Activated CD4-positive, alpha-beta T cell treated with anti-CD3 and anti-CD28 coated beads for 24 hours (primary cell): ENCODE measurements at places on chromosomes 5 and 9.

GRCh38 chr5:145198525-145199260 lies 636.4 kb downstream of the PRELID2 start:
- no peak for DNase-seq

DNA sequence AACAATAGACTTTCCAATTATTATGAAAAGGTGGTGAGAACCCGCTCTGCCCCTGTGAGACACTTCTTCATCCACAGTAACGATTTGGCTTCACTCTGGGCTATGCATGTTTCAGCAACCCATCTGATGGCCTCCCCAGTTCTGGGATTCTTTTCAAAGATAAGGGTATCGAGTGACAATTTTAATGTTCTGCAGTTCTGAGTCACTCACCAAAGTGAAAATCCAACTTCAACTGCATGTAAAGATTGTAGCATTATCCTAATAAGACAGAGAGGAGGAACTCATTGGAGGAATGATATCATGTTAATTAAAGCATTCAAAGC lies 1078.3 kb upstream of the SEMA6A start:
- DNase-seq, result no peak

DNA sequence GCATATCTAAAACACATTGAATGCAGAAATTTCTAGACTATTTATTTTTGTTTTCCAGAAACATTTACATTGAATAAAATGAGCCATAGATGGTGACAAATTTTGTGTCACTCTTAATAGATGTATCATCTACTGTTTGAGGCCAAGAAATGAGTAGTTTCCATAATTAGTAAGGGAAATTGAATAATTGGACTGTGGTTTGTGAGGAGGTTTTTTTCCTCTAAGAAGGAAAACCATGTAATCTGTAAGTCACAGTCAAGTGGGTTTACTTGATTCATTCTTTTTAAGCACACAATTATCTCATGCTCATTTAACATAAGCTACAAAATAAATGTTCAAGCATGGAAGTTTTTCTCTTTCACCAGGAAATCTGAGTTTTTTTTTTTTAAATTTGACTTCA lies 876.4 kb downstream of the NR2F1-AS1 start:
- no peak for DNase-seq

- no peak for DNase-seq
Observed at GRCh38 chr9:122217640-122218039, 11.1 kb downstream of the LHX6 start.

- no peak for DNase-seq
Observed at GRCh38 chr5:66100851-66101250, 43.2 kb upstream of the SREK1 start.

GRCh38 chr9:4740388-4740637 lies 689 bp downstream of the AK3 start:
- no peak for DNase-seq

DNA sequence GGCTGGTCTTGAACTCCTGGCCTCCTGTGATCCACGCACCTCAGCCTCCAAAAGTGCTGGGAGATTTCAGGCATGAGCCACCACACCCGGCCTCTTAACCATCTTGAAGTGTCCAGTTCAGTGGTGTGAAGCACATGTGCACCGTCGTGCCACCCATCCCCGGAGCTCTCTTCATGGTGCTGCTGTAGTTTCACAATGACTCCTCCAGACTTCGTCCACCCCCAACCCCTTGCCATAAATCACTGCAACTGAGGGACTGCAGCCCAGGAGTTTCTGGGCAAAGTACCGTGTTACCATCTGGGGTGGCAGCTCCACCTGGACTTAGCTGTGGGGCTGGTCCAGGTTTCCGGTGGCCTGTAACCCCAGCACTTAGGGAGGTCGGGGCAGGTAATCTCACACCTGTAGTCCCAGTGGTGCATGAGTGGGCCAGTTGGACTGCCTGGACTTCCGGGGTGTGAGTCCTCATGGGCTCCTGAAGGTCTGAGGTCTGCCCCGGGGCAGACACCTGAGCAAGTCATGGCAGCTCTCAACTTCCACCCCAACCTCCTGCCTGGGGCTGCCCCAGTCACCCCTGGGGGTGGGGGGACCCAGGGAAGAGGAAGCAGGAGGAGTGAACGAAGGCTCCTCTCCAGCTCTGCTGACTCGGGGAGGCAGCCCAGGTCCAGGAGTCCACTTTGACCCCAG lies 6.6 kb upstream of the N4BP3 start:
- no peak for DNase-seq

DNA sequence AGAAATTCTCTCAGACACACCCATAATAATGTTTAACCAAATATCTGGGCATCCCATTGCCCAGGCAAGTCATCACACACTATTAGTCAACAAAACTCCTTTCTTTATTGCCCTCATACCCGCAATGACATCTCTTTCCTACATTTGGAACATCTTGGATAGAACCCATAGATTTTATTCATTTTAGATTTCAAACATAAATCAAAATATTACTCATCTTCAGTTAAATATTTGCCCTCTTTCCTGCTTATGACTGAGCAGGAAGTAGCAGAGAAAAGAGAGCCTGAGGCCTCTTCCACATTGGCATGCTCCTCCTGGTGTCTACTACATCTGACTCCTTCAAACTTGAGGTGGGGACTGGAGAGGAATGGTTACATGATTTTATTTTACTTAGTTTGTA lies 592.0 kb downstream of the CHSY3 start:
- no peak for DNase-seq

DNA sequence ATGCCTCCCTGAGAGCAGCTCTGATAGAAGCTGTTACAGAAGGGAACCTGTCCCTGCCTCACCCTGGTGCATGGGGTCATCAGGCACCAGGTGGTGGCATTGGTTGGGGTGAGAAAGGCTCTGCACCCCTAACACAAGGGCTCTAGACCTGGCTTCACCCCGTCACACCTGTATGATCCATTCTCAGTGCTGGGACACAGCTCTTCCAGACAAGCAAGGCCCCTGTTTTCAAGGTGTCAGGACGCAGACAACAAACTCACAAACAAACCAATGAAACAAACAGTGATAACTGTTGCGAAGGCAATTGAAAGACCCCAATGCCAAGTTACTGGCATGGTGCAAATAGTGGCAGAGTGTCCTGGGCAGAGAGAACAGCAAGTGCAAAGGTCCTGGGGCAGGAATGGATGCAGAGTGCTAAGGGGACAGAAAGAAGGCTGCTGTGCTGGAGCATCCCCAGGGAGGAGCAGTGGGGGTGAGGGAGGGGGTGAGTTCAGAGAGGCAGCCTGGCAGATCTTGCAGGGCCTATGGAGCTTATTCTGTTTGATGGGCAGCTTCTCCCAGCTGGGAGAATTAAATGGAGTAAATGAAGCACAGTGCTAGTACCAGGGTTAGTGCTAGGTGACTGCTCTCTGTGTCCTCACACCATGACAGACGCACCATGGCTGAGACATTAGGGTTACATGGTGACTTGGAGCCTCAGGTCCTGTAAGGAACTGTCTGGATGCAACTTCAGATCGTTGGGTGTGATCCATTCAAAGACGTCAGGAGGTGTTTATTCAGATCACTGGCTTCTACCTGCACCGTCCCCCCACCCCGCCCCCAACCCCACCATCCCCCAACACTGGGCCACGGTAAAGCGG lies 67.9 kb upstream of the UNC5A start:
- DNase-seq, result no peak

DNA sequence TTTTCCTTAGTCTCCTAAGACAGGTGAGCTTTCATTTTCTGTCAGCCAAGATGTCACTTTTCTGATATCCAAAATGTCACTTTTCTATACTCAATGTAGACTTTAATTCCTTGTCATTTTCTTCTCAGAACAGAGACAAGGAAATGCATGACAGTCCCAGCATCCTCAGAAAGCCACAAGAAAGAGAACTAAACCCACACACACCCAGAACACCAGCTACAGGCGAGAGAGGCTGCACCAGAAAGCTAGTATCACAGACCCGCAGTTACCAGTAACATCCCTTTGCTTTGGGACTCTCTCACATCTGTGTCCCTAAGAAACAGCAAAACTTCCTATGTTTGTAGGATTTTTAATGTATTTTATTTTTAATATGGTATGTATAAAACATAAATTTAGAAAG lies 17.1 kb downstream of the TRMO start:
- no peak for DNase-seq

DNA sequence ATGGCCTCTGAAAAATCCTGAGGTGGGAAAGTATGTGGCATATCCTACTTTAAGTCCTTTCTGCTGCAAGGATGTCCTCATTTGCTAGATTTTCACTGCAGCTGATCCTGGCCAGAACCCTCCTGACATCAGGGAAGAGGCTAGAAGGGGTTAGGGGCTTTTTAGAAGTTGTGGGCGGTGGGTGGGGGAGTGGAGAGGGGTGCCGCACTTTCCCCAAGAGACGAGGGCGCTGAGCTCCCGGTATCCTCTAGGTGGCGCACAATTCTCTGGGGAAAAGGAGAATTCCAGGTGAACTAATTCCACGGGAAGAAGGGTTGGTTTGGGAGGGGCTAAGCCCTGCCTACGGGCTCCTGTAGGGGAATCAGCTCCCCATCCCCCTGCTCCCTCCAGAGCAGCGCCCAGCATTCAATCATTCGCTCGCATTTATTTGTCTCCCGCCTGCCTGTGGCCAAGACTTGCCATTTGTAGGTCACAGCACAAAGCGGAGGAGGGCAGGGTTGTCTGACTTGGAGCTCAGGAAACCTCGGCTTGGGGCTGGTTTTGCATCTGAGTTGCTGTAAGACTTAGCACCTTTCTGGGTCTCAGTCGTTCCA lies 42.9 kb upstream of the HAND1 start:
- no peak for DNase-seq

- DNase-seq, result no peak
Observed at GRCh38 chr5:1479581-1480188, 34.4 kb upstream of the SLC6A3 start.

DNA sequence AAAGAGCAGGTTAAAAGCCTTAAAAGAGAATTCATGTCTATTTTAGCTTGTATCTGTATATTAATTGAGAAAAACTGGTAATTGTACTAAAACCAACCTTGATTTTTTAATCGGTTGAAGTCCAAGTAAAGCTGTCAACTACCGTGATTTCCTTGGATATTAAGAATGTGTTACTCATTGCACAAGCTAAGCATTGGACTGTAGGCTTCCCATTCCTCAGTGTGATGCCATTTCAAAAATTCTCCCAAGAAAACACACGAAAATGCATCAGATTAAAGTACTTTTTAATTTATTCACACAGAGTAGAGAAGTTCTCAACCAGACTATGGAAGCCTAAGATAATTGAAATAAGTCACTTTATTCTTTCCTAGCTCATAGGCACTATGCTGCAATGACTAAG lies 761.4 kb upstream of the TYRP1 start:
- DNase-seq, result no peak

DNA sequence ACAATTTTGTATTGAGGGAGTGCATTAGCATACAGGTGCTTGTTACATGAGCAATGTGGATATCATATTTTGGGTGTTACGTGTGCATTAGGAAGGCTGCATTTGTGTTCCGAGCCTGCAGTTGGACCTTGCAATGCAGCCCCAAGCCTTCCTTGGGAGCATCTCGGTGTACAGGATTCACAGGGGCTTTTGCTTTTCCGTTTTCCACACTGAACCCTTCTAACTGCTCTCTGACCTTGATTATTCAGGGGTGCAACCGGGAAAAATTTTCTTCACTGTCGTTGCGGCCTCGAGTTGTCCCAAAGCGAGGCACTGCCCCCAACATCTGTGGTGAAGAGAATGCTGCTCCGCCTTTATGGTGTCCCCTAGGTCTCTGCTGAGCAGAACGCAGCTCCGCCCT lies 80.1 kb upstream of the PLEKHG4B start:
- no peak for DNase-seq

DNA sequence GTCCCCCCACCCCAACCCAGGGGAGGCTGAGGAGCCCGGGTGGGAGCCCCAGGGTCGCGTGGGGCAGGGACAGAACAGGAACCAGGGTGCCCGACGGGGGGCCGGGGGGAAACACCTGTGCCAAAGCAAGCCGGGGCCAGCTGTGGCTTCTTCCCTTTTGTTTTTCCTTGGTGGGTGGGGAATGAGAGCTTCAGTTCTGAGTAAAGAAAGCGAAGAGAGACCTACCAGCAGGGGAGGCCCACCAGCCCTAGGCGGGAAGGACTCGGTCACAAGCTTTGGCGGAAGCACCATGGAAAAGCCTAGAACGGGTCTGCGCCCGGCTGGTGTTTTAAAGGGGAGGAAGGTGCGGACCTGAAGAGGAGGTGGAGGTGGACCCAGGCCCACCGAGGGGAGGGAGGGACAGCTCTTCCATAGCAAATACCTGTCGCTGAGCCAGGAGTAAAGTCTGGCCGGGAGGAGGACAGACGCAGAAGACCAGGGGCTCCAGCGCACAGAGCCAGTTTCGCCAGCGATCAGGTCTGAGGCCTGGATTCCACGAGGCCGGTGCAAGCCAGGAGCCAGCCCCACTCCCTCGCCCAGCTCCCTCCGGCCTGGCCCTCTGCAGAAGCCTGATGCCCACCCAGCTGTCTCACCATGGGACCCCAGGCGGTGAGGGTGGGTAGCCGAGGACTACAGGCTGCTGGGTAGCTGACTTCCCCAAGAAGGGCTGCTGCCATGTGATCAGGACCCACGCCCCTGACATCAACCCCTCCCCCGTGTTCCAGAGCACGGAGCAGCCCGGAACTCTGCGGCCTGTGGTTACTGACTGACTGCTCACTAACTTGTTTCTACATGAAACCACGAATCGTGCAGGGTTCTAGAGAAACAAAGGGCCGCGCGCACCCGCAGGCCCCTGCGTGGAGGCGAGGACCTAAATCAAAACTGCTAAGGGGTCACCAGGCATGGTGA lies 849 bp upstream of the MGAT1 start:
- DNase-seq, result peak; percentile 78

- no peak for DNase-seq
Observed at GRCh38 chr9:12539580-12539975, 153.6 kb upstream of the TYRP1 start.

DNA sequence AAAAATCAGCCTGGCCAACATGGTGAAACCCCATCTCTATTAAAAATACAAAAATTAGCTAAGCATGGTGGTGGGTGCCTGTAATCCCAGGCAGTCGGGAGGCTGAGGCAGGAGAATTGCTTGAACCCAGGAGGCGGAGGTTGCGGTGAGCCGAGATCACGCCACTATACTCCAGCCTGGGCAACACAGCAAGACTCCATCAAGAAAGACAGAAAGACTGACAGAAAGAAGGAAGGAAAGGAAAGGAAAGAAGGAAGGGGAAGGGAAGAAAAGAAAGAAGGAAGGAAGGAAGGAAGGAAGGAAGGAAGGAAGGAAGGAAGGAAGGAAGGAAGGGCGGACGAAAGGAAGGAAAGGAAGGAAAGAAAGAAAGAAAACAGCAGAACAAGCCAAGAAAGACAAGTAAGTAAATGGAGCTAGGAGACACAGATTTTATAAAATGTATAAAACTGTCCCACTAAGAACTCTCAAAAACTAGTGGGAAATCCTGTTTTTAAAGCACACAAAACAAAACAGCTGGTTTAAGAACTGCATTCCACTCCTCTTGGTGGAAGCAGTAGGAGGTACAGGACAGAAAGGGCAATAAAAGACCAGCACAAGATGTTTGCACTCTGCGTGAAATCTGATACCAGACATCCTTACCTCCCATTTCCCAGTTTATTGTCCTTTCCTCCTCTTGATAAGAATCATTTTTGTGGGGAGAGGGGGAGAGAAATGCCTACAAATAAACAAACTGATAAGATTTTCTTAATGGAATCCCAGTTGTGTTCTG lies 46.7 kb downstream of the MYO10 start:
- no peak for DNase-seq

DNA sequence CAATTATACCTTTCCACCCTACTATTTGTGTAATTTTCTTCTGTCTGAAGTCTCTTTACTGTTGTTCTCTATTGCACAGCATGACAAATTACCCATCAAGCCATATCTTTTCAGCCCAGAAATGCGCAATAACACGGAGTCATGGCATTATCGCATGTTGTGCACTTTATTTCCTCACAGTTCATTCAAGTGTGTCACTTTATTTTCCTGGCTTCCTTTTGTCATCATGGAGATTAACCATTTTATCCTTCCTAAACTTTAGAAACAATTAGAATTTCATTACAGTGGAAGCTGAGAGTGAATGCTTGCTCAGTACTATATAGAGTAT lies 41.3 kb upstream of the MEF2C start:
- DNase-seq, result no peak
